ENCODE measurements at places on chromosomes 7 and 10. TPM values are rescaled to one million over a fixed set of nuclear protein-coding genes. Genes with fewer than 3 reads are reported as not detected.

GRCh38 chr10:98555021-98555619 is 108.4 kb upstream of the HPS1 start:
- DNase-seq: no peak

GRCh38 chr10:35569836-35570235 is 35.3 kb upstream of the GJD4 start:
- DNase-seq: no peak

GRCh38 chr10:66283874-66284464 is 641.9 kb upstream of the LRRTM3 start:
- DNase-seq: no peak

DNA sequence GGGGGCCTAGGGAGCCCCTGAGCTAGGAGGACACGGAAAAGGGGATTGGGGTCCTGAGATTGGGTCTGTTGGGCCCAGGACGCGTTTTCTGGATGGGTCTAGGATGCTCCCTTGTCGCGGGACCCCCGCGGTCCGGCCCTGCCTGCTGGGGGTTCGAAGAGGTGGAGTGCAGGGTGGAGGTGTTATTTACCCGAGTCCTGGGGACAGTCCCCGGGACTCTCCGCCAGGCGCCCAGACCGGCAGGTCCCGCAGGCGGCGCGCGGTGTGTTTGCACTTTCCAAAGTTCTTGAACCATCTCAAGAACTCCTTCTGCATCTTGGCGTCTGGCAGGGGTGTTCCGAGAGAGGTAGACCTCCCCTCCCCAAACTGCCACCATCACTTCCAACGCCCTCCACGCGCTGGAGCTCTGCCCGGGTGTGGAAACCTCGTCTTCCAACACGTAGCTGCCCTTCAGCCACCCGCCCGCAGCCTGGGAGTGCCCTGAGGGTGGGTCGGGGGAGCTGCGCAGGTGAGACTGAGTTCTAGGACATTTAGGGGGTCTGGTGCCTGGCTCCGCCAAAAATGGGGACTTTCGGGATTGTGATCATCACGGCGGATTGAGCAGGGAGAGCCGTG is 569 bp downstream of the CAV1 start:
- DNase-seq: peak; percentile 90

DNA sequence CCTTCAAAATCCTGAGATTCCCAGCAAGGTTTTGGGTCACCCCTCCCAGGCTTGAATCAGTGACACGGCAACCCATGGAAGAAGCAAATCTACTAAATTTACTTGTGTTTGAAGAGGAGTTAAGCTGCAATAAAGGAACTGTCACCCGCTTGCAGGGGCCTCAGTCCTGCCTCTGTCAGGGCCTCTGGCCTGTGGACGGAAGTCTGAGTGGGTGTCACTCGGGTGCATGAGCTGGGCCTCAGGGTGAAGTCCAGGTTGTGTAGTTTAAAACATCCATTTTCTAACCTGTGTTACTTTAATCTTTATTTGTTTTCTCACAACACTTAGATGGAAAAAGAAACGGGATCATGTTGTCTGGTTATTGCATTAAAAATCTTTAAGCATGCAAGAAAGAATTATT is 234.9 kb downstream of the ADARB2 start:
- no peak for DNase-seq

DNA sequence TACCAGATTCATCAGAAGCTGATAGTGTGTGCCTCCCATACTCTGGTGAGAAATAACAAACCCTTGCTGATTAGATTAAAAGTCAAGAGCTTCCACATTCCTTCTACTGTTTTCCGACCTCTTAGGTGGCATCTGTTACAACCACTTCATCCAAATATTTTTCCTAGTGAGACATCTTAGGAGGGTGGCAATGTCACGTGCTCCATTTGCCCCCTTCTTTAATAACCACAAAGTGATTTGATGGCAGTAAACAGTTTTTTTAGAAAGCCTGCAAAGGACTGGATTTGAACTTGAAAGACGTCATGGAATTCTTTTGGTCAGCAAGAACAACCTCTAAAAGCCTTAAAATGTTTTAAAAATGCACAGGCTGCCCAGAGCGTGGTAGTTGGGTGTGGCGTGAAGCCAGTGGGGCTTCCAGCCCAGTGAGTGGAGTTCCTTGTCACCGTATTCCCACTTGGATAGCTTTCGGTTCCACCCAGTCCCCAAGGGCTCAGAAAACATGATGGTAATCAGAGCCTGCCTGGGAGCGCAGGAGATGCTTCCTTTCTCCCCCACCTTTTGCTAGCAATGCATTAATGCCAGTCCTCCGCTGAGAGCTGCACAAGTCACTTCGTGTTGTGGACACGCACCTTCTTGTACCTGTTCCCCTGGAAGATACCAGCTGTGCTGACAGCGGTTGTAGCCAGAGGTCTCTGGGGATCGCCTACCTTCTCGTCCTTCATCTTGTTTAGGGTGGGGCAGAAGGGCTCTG is 256.4 kb downstream of the KIAA1217 start:
- DNase-seq: no peak

DLG5 gene
- 30.6 TPM for total RNA-seq

HYCC1 gene
- 70.5 TPM for total RNA-seq

DNA sequence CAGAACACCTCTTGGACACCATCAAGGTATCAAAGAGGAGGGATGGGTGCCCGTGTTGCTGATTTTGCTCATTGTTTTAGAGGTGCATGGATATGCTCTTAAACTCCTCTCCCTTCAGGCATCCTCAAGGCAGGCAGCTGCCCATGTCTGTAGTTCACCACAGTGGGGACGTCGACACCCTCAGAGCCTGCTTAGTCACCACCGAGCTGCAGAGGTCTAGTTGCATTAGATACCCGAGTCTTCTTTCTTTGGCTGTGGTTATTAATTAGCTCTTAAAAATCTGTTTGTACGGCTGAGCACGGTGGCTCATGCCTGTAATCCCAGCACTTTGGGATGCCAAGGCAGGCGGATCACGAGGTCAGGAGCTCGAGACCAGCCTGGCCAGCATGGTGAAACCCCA is 24.7 kb upstream of the TSPAN13 start:
- no peak for DNase-seq

CYP2E1 gene
- total RNA-seq: 3.8 TPM

IL6 gene
- total RNA-seq: 385 TPM

AASS gene
- 24.7 TPM for total RNA-seq

DNA sequence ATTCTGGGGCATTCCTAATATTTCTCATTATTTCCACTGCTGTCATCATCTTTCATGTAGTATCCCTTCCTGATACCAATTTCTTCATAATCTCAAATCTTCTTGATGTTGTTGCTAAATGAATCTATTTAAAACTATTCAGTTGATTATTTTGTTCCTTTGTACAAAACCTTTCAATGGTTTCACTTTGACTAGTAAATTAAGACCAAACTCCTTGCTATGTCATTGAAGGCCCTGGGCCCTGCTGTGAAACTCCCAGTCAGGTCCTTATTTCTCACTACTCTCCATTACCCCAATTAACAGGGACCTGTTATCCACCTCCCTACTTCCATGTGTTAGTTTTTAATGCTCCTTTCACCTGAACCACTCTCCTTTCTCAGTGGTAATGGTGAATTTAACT is 97.0 kb downstream of the CTTNBP2 start:
- DNase-seq: no peak

OR2A12 gene
- not detected for total RNA-seq

DNA sequence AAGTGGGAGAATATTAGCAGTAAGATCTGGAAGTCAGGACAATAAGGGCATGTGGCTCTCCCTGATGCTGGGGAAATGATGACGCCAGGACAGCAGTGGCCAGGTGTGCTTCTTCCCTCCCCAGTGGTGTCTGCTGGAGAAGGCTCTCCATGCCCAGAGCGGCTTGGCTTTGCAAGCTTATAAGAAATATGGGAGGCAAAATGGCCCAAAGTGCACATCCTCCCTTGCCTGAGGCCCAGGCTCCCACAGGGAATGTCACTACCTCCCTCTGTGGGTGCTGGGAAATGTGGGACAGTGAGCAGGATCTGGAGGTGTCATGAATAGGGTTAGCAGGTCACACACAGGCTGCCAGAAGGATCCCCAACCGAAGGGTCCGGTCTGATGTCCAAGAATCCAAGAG is 17.1 kb upstream of the ZNF488 start:
- DNase-seq: no peak

DNA sequence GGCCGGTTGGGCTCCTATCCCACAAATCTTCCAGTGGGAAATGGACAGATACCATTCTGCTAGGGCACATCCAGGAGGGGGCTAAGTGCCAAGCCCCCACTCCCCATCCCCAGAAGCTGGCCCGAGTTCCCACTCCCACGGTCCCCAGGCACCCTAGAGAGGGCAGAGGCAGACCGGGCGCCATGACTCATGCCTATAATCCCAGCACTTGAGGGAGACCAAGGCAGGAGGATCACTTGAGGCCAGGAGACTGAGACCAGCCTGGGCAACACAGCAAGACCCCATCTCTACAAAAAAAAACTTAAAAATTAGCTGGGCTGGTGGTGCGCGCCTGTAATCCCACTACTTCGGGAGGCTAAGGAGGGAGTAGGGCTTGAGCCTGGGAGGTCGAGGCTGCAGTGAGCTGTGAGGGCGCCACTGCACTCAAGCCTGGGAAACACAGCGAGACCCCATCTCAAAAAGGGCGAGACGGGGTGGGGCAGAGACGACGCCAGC is 870 bp downstream of the GNA12 start:
- DNase-seq: no peak

Data from mesenteric fat pad (tissue), 1 donor.